ENCODE measurements at places on chromosomes 6 and 20.

GRCh38 chr6:35496841-35497570 lies at the start of gene TEAD3:
TSS of gene TEAD3 (minus strand) at chr6:35497079.
- DNase-seq: peak; percentile 90

DNA sequence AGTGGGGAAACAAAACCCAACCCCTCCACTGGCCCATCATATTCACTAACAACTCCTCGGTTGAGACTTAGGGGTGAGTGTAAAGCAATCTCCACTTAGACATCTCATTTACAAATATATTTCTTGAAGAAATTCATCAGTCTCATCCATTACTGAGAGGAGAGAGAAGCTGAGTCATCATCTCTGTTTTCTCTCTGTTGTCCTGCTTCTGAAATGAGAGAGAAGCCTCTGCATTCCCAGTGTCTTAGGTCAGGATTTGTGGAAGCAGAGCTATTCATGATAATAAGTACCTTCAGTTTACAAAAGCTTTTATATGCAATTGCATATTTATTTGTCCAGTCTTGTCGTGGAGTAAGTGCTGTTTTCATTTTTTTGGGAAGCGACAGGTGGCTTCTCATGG lies 879 bp downstream of the MEP1A start:
- no peak for DNase-seq

- DNase-seq: no peak
These were observed 117.9 kb downstream of the SGK1 start for GRCh38 chr6:134199848-134200606.

DNA sequence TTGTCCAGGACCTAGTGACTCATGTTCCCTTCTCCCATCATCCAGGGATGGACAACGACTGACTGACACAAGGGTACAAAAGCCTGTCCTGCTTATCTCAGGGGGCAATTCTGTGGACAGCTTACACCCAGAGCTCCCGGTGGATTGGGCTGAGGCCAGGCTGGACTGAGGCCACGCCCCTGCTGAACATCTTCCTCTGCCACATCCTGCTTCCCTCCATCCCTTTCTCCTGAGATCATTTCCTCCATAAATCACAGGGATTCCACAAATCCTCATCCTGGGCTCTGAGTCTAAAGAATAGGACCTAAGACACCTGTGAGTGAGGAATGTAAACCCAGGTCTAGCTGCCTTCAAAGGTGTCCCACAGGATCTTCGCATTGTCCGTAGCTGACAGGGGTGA lies 30.4 kb upstream of the RNF24 start:
- DNase-seq: no peak

DNA sequence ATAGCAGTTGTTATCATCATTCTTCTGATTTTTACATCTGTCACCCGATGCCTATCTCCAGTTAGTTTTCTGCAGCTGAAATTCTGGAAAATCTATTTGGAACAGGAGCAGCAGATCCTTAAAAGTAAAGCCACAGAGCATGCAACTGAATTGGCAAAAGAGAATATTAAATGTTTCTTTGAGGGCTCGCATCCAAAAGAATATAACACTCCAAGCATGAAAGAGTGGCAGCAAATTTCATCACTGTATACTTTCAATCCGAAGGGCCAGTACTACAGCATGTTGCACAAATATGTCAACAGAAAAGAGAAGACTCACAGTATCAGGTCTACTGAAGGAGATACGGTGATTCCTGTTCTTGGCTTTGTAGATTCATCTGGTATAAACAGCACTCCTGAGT lies 2.1 kb downstream of the CALHM6 start:
- no peak for DNase-seq

GRCh38 chr20:2800521-2801285 lies at the start of gene CPXM1:
TSS of gene CPXM1 (minus strand) at chr20:2800627. CDS start at chr20:2800572, 55 bp downstream.
- peak; percentile 51 for DNase-seq

- peak; percentile 95 for DNase-seq
These were observed 174.7 kb downstream of the TMEM242 start for GRCh38 chr6:157148391-157149323.

DNA sequence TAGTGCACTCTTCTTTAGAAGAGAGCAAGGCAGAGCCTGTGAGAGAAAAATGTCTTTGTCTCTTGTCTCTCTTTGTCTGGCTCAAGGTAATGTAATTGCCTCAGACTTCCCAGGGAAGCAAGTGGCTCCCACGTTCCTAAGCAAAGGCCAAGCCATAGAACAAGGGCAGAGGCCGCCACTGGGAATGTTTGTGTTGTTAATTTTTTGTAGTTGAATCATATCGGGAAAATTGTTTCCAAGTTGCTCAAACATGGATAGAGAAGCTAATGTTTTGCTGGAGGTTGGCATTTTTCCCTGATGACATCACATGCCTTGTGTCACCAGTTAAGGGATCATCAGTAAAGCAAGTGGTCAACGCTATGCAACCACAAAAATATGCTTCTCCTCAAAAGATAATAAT lies 211.5 kb upstream of the FOXA2 start:
- peak; percentile 57 for DNase-seq
